CD4-positive, alpha-beta T cell treated with Interleukin-1 beta for 1 hour (primary cell): ENCODE measurements at places on chromosomes 5 and 9.

- no peak for DNase-seq
These were observed 430.5 kb upstream of the RORB start for GRCh38 chr9:74066605-74067004.

GRCh38 chr9:27447031-27447683, 76.9 kb upstream of the IFNK start:
- DNase-seq: no peak

DNA sequence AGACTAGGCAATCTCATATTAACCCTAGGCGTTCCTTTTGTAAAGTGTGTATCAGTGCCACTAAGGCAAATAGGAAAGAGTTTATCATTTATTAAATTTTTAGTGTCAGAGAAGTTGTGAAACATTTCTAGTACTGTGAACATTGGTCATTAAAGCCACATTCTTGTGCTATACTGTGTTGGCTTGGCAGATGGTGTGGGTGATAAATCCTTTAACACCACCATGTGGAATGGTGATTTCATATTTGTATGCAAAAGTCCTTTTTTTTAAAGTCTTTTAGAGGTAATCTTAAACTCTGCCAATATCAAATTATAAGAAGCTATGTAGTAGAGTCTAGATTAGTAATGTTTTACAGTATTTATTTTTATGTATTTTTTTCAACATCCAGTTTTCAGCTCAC, 18.1 kb downstream of the SLC12A2 start:
- no peak for DNase-seq

DNA sequence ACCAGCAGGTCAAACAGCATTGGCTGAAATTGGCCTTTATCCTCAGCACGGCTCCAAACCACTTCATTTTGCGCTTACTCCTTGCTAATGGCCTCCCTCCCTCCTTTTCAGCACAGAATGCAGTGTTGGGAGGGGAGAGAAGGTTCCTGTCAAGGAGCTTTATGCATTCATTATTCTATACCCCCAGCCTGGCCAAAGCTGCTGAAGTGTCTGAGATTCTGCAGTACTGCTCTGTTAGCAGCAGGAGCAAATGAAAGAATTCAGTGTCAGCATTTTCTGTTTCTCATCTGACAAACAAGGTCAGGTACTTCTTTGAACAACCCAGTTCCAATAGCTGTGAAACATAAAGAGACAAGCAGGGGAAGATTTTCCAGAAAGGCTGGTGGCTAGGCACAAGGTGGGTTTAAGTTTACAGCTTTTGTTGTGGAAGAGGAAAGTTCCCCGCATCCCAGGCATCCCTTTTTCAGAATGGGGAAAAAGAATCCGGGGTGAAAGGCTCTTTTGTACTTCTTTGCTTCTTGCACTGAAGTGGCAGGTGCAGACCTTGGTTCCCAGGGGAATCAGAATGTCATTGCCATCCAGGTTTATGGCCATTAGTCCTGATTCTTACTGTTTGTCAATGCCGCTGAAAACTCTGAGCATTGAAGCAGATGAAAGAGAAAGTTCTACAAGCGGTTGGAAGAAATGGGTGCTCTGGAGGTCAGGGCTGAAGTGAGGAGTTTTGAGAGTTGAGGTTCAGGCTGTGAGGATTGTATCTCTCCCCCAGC, 109.3 kb upstream of the APC start:
- DNase-seq: no peak

GRCh38 chr5:141514330-141515133, 25.7 kb downstream of the PCDHGC5 start:
- DNase-seq: no peak

DNA sequence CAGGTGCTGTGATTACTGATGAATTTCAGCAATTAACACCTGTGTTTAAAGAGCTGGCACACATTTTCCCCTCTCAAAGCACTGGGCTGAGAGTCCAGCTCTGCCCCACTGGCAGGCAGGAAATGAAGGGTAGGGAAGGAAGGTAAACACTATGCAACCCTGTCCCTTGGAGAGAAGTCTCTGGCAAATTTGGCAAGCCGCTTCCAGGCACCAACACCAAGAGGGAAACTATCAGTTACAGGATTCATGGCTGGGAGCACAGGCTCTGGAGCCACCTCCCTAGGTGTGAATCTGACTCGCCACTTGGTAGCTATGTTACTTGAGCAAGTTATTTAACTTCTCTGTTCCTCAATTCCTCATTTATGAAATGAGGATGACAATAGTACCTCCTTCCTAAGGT, 3.3 kb downstream of the ANKS6 start:
- no peak for DNase-seq

GRCh38 chr5:124704594-124705284, 41.7 kb downstream of the ZNF608 start:
- DNase-seq: no peak
